ENCODE measurements at places on chromosomes 4 and X. TPM values are rescaled to one million over a fixed set of nuclear protein-coding genes. Genes with fewer than 3 reads are reported as not detected.
A peak's percentile ranks its signal among the peaks of the same experiment; 100 is the strongest.

DNA sequence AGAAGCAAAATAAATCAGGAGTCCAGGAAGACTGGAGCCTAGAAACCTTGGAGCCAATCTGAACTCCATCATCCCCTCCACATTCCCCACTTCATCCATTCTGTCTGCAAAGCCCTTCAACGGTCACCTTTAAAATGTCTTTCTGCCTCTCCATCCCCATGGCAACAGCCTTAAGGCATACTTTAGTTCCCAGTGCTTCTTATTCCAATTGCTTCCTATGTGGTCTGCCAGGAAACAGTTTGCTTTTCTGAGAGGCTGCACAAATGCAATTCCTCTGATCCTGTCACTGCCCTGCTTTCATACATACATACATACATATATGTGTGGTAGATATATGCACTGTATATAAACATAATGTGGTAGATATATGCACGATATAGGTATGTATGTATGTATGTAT is 786 bp upstream of the MAGEH1 start:
- no peak for DNase-seq

DNA sequence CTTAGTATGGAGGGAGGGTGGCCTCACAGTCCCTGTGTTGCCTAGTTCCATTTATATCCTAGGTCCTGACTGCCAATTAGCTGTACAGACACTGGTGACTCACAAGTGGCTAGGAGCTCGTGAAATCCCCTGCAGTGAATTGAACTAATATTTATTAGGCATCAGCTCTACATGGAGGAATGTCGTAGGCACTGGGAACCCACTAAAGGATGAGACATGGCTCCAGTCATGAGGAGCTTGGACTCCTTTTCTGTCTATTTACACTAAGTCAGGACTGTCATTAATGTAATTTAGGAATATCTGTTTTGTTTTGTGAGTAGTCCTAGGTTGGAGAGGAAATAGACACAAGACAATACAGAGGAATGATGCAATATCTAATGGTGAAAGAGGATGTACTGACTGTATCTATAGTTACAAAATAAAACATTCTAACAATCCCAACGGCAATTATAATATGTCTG is 67.7 kb downstream of the MID1IP1 start:
- peak; percentile 27 for DNase-seq

PWWP3B gene
- not detected for total RNA-seq

FGF13 gene
- 25.7 TPM for total RNA-seq

DNA sequence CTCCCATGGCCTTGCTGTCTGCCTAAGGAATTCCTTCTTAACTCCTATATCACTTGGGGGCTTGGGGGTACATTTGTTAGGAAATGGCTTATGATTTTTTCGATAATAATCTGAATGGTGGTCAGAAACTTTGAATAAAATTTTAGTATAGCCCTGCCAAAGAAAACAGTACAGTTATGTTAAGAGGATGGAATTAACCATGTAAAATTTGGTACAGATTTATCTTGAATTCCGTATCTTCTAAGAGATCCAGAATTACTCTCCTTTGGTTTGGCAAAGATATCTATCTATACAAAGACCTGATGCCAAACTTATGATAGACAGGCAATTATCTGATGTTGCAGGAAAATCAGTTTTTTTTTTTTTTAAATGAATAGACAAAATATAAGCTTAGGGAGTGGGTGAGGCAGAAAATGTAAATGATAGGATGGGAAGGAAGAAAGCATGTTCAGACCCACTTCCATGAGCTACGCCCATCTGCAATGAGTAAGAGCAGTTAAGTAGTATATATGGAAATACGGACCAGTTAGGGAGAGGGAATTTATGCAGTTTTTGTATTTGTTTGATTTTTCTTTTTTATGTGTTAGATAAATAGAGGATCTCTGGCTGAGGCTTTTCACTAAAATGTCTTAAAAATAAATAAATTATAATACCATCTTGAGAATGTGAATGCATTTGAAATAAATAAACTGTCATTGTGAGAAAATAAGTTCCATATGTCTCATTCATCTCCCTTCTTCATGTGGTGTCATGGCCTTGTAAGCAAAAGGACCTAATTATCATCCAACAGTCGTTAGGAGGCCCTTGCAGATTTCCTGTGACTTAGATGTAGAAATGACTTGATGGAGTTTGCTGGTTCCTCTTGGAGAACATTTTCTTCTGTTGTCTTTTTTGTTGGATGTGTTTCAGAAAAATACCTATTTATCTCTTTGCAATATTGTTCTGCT is 389.6 kb downstream of the ARHGAP24 start:
- DNase-seq = no peak

- DNase-seq = no peak
Measured at GRCh38 chr4:26584725-26585124, 841 bp downstream of the TBC1D19 start.

DNA sequence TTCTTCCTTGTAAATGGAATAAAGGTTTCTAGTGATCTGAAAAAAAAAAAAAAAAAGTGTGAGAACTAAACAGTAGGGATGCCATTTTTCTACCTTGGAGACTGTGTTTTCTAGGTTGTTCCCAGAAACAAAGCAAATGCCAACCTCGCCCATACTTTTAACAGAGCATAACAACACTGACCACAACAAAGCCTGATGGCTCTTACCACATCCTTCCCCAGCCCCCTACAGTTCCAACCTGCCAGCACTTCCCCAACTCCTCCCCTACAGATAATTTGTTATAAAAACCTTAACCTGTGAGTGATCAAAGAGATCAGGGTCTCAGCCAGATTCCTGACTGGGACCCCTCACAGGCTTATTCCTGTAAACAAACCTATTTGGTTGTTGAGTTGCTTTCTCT is 940.0 kb downstream of the SH3BGRL start:
- DNase-seq = no peak

DNA sequence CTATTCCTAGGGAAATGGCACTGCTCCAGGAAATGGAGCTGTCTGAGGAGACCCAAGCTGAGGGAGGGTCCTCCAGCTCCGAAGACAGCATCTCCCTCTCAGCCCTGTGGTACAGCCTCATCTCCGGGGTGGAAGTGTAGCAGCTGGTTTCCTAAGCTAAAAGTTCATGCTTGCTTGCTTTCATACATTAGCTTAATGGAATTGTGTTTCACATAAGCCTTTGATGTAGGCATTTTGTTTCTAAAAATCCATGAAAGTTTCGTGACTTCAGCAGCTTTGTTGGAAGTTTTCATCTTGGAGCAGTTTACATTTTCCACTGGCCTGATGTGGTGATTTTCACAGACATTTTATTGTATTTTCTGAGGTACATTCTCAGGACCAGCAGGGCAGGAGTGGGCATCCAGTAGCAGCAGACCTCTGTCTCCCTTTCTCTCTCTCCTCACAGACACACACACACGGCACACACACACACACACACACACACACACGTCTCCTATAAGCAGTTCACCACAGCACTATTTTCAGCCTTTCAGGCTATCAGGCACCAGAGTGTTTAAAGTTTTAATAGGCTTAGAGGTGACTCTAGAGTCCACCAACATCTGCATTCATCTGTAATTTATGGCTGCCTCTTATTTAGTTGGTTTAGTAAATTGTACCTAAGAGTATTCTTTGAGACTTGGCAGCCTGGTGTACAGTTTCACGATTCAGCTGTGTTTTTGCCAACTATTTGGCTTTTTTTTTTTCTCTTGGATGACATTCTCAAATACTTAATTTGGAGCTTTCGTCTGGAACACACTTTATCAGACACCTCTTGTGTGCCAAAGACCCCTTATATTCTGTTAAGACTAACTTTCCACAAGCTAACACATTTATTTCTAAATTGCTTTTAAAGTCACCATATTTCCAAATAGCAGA is 225.8 kb upstream of the SFRP2 start:
- DNase-seq = no peak

ASB9 gene
- total RNA-seq = 2.9 TPM

DNA sequence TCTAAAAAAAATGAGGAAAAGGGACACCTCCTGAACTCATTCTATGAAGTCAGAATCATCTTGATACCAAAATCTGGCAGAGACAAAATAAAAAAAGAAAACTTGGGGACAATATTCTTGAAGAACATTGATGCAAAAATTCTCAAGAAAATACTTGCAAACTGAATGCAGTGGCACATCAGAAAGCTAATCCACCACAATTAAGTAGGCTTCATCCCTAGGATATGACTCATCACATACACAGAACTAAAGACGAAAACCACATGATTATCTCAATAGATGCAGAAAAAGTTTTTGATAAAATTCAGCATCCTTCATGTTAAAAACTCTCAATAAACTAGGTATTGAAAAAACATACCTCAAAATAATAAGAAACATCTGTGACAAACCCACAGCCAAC is 98.3 kb downstream of the FAM47B start:
- DNase-seq = no peak

- DNase-seq = no peak
Measured at GRCh38 chrX:72466493-72466892, 106.2 kb downstream of the HDAC8 start.

SPANXB1 gene
- not detected for total RNA-seq

DNA sequence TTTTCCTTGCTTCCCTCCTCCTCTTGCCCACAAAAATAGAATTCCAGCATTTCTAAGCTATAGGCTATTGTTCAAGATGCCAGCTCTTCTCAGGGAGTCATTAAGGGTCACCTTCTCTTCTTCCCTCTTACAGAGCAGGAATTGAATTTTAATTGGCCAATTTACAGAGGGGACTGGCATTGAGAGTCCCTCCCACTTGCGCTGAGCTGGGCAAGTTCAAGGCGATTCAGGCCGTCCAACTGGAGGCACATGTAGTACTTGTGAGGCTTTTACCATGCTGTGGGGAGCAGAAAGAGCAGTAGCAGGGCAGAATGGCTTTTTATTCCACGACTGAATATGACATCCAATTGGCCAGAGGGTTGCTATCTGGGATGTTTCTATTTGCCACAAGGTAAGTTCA is 181.9 kb downstream of the SOWAHB start:
- DNase-seq = no peak

All from dermis microvascular lymphatic vessel endothelial cell (primary cell).